ENCODE measurements at places on chromosomes 7 and 10. TPM values are rescaled to one million over a fixed set of nuclear protein-coding genes. Genes with fewer than 3 reads are reported as not detected.

DNA sequence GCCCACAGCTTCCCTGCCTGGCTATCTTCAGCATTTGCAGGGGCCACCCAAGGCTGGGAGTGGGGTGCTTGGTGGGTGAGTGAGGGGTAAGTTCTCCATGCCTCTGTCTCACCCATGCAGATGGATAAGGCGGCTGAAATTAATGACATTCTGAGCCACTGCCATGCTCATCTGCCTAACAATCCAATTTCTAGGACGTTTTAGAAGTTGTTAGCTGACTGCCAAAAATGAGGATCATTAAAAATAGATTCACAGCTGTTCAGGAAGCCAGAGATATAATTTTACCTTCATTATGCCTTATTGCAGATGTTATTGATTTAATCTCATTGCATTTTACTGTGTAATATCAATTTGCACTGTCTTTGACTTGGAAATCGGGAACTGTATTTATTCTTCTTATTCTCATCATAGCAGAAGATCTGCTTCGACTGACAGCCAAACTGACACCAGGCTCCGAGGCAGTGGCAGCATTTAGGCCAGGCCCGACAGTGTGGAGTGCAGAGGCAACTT is 334.4 kb upstream of the NPVF start:
- DNase-seq: no peak

DNA sequence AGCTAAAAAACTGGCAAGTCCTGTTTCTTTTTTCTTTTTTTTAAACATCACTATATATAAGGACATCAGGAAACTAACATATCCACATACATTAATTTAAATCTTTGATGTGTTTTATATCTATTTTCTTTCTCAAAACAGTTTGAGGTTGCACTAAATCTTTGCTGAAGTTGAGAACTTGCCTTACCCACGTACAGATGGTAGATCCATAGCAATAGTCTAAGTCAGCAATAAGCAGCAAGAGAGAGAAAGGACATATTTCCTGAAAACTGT is 226.7 kb upstream of the IMMP2L start:
- DNase-seq: no peak

GRCh38 chr7:113085781-113086390 is 741 bp downstream of the GPR85 start:
- DNase-seq: no peak

DNA sequence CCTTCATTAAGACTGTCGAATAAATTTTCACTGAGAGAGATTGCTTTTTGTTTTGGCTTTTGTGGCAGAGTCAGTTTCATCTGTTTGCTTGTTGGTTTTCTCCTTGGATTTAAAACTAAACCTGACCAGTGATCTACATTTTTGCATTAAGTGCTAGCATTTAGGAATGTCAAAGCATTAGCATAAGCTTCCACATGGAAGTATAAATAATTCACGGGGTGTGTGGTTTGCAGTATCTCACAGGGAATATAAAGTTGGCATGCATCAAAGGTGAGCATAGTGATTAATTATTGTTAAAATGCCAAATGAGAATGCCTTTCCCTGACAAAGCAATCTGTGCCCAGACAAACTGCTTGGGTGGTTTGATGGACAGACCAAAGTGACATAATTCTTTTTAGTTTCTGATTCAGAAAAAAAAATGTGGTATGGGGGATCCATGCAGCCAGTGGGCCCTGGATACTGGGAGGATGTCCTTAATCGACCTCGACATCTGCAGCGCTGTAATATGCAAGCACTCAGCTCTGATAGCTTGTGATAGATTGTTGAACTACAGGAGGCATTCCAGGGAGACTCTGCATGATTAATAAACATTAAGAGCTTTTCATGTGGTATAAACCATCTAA is 339.3 kb upstream of the POM121L12 start:
- no peak for DNase-seq

DNA sequence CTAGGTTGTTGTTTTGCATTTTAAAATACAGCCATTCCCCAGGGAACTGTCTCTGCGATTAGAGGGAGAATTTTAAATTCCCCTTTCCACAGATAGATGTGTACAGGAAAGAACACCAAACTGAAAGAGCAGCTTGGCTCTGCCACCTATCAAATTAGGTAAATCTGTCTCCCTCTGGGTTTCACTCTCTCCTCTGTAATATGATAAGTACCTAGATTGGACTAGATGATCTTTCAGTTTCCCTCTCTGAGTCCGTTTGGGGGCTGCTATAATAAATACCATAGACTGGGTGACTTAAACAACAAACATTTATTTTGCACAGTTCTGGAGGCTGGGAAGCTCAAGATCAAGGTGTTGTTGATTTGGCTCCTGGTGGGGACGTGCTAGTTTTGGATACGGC is 186.0 kb downstream of the KIF20B start:
- no peak for DNase-seq

DNA sequence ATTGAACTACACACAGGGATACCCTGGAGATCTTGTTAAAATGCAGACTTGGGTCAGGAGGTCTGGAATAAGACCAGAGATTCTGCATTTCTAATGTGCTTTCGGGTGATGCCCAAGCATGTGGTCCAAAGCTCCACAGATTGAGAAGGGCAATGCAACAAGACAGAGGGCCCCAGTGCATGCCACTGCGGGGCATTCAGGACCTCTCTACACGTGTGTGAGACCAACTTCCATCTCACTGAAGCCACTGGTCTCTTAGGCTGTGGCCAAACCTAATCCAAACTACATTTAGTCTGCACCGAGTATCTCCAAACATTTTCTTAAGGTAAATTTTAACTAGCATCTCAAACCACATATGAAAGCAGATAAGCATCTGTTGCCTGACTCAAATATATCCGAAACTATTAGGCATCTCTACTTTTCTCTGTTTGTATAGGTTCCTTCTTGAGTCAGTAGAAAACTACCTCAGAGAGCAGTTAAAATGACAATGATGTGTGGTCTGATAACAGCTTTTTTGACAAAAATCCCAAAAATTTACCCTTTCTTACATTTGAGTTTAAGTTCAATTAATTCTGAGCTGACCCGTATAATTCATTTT is 107.5 kb downstream of the ELMO1 start:
- DNase-seq: no peak

LRRC4 gene
- total RNA-seq: 0.42 TPM

TMEM229A gene
- total RNA-seq: not detected

DNA sequence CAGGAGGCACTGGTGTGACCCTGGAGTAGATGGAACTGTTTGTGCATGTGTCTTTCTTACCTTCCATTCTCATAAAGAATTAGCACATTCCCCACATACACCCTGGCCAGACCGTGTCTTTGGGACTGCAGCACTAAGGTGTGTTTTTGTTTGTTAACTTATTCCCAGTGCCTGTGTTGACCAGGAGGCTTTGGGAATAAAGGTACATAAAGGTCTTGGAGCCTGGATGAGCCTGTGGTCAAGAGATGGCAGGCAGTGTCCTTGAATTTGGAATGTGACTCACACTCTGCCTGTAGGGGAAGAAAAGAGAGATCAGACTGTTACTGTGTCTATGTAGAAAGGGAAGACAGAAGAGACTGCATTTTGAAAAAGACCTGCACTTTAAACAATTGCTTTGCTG is 137.6 kb downstream of the LYZL1 start:
- DNase-seq: no peak

GIMAP5 gene
- 2.4 TPM for total RNA-seq

EBLN1 gene
- total RNA-seq: not detected

GRCh38 chr7:41193738-41194282 is 509.1 kb downstream of the INHBA start:
- DNase-seq: no peak

Data from pancreas (tissue), 10 donors.